GM12891 (cell line): ENCODE measurements at places on chromosomes 16 and 17.

GRCh38 chr17:82457929-82458178 lies 687 bp upstream of the NARF start:
- DNase-seq: no peak

DNA sequence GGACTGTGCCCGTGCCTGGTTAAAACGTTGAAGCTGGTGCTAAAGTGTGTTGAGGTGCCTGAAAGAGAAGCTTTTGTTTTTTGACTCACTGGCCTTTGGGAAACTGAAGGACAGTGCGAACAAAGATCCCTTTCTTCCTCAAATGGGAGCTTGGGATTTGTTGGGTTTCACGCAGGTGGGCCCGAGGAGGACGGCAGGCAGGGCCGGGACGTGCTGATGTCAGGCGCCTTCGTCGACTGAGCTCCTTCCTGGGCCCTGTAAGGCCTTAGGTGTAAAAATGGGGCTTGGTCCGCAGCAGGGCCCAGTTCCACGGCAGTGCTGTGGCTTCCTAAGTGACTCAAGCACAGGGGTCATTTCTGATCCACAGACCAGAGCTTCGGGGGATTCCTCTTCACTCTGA lies 106.9 kb downstream of the BANP start:
- no peak for DNase-seq

DNA sequence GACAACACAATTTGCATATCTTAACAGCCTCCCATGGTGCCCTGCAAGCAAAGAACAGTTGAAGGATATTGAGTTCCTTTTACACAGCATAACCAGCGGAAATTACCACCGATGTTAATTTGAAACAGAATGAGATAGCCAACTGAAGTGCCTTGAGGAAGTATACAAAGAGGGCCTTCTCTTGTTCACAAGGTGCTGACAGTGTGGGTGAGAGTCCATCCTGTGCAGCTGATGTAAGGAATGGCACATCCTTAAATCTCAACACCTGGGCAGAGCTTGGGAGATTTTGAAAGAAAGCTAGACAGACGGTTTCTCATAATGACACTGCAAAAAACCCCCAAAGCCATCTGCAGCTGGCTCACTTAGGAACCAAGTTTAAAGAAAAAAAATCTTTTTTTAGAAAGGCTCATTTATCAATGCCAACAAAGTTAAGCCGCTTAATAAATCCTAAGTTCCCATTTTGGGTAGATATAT lies 818.6 kb downstream of the KCNJ2 start:
- no peak for DNase-seq

GRCh38 chr16:67926181-67926750 lies 5.4 kb downstream of the CTRL start:
- no peak for DNase-seq

- DNase-seq: no peak
These were observed 2.5 kb downstream of the EIF1 start for GRCh38 chr17:41691031-41691777.

GRCh38 chr16:6749698-6750097 lies 582.9 kb upstream of the RBFOX1 start:
- DNase-seq: no peak

DNA sequence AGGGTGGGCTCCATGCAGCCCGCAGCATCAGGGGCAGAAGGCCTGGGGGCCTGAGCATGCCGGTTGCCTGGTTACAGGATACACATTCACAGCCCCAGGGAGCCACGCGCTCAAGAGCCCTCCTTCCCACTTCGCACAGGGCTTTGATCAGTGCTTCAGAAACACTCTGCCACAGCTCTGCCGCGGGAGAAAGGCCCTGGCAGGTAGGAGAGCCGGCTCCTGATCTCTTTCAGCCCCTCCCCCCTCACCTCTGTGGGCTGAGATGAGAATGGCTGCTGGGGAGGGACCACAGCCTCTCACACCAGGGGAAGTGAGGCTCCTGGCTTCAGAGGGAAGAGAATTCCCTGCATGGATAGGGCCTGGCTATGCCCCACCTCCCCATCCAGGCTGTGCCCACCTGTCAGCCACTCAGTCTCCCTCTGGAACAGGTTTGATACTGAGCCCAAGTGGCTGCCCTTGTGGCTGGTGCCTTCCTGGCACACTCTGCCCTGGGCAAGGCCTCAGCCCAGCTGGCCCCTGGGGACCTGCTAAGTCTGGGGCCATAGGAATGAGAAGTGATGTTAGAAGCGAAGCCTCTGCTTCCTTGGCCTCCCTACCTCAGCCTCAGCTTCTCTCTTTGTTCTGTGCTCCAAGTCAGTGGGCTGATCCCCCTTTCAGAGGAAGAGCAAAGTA lies 8.6 kb downstream of the DOK4 start:
- DNase-seq: no peak

GRCh38 chr17:17964710-17965109 lies 7.5 kb downstream of the TOM1L2 start:
- DNase-seq: no peak

DNA sequence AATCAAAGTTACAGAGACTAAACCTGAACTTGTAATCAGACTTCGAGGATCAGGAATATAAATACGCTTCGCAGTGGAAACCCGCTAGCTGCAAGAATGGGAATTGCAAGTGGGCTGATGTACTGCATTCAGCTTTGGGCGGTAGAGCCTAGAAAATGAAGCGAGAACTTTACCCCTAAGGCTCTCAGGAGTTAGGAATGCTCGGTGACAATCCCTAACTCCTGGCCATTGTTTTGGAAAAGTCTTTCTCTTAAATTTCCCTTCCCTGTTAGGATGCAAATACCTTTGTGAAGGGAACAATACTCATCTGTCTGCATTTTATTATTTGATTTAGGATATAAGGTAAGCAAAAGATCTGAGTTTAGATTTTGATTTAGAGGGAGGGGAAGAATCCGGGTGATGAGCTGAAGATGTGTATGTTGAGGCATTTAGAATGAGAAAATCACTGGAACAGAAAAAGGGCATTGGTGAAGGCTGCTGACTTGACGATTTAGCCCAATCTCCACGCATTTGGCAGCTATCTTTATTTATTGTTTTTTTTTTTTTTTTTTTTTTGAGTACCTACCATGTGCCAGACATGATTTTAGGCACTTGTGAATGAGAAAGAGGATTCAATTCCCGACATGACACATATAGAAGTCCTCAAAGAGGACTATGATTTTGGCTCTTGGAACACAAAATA lies 2.2 kb upstream of the TOX3 start:
- DNase-seq: no peak

GRCh38 chr16:75754141-75754540 lies 27.9 kb upstream of the CPHXL start:
- no peak for DNase-seq

DNA sequence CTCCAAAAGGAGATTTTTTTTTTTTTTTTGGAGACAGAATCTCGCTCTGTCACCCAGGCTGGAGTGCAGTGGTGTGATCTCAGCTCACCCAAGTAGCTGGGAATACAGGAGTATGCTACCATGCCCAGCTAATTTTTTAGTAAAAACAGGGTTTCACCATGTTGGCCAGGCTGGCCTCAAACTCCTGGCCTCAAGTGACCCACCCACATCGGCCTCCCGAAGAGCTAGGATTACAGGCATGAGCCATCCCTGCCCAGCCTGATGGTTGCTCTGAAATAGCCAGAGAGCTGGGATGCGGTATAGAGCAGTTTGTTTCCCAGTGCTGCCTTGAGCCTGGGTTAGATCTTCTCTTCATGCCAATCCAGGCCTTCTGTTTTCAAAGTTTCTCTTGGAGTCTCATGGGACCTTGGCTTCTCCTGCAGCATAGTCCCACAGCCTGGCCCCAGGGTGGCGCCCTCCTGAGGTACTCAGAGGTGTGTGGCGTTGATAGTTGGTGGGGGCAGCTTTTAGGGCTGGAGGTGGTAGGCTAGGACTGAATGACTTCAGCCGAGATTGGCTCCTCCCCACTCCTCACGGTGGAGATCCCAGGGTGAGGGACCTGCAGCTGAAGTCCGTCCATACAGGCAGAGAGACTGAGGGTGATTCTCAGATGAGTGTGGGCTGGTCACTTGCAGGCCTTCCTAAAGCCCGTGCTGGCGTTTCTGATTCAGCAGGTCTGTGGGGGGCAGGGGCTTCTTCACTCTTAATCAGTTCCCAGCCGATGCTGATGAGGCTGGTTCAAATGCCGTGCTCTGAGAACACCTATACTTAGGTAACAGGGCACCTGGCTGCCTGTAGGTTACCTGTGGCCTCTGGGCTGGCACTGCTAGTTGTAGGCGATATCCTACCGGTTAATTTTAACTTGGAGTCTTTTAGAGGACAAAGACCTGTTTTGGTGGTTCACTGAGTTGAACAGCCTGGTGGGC lies 52.0 kb downstream of the TNFRSF13B start:
- no peak for DNase-seq

DNA sequence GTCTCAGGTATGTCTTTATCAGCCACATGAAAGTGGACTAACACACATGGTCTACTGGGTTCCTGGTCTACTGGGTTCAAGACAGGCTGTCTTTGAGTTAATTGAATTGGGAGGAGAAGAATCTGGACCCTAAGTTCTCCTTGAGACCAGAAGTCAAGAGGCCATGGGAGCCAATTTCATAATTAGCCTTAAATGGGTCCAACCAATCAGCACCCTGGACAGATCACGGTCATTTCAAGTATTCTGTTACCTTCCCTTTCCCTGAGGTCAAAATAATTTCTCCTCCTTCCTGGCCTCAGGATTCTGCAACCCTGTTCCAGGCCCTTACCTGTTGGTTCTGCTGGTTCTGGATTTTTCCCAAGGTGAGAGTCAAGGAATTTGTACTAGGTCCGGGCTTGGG lies 23.8 kb downstream of the OSBPL7 start:
- no peak for DNase-seq

- DNase-seq: no peak
These were observed 10.5 kb upstream of the SPNS1 start for GRCh38 chr16:28964072-28964471.

DNA sequence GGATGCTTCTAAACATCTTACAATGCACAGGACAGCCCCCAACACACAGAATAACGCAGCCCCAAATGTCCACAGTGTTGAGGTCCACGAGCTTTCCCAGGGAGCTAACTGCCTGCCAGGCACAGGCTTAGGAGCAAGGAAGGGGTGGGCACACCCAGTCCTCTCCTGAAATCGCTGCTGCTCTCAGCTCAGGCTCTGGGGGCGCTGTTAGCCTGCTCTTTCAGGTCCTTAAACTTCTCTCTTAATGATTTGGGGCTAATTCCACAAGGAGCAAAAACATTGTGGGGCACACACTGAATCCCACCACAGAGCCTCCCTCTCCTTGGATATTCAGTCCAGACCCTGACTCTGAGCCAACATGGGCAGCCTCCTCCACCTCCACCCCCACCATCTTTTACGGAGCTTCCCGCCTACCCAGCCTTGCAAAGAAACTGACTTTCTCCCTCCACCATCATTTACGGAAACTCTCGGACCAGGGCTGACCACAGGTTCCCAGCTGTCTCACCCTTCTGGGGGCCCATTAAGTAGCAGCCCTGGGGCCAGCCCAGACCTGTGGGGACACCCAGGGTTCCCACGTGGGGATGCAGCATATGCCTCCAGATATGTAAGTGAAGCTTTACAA lies 1.1 kb downstream of the CD300H start:
- no peak for DNase-seq

GRCh38 chr17:82449131-82449882 lies 1.2 kb downstream of the CYBC1 start:
- DNase-seq: peak; percentile 66

DNA sequence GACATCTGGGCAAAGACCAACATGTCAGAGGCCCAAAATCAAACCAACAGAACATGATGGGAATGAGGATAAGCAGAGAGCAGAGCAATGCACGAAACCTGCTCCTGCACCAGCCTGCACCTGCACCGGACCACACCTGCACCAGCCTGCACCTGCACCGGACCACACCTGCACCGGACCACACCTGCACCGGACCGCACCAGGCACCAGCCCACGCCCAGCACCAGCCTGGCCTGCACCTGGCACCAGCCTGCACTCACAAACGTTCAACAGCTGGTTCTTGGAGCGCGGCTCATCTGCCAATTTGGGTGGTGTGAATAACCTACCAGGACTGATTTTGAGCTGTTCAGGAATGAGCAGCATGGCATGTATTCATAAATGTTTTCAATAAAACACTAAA lies 18.2 kb downstream of the CEP131 start:
- DNase-seq: no peak

DNA sequence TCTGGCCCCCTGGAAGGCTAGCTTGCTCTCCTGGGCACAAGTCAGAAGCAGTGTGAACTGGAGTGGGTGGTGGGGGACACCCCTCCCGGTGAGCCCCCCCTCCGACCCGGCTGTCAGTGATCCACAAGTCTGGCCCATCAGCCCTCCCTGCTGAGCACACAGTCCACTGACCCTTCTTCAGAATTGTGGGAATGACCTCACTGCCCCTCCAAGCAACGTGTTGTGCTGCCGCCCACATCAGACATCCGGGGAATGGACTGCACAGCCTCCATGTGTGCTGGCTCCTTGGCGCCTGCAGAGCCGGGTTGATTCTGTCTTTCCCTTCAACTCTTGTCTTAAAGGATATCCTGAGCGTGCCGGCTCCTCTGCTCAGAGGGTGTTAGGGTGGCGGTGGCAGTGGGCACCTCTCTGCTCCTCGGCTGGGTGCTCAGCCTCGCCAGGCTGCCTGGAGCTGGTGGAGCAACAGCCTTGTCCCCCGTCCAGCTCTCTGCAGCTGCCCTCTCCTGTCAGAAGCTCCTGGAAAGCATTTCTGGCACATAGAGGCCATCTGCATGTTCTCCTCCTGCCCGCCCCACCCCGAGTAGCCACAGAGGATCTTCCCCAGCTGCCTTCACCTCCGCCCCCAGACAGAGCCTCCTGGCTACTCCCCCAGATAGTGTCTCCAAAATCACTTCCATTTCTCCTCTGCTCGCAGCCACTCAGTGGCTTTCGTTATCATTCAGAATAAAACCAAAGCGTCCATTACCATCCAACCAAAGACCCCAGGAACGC lies 19.8 kb downstream of the NPTX1 start:
- no peak for DNase-seq

DNA sequence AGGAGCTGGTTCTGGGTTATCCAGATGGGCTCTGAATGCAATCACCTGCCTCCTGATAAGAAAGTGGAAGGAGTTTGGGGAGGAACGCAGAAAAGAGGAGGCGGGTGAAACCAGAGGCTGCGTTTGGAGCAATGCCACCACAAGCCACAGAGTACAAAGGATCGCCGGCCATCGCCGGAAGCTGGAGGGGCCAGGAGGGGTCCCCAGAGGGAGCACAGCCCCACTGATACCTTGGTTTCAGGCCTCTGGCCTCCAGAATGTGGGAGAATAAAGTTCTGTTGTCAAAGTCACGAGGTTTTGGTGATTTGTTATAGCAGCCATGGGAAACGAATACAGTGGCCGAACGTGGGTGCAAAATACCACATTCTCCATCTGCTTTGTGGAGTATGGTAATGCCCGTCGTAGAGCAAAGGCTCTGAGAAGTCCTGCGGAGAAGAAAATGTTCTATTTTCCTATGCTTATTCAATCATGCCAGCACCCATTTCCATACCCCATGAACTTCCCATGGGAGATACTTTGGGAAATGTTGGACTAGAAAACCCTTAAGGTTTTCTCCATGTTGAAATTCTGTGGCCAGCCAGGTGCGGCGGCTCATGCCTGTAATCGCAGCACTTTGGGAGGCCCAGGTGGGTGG lies 51.4 kb downstream of the ZDHHC7 start:
- DNase-seq: no peak
